ENCODE measurements at places on chromosomes 4 and X. TPM values are rescaled to one million over a fixed set of nuclear protein-coding genes. Genes with fewer than 3 reads are reported as not detected.

Gene SLC34A2
- total RNA-seq, result not detected

Gene DMP1
- not detected for total RNA-seq

Gene LONRF3
- total RNA-seq, result 11.9 TPM

Gene AVPR2
- 3.4 TPM for total RNA-seq

Gene AWAT2
- 0.17 TPM for total RNA-seq

Gene BEX1
- not detected for total RNA-seq

Gene SPIN4
- total RNA-seq, result 3.3 TPM

Gene TBC1D25
- total RNA-seq, result 12.8 TPM

Gene PAGE2B
- not detected for total RNA-seq

Gene CORIN
- 5.3 TPM for total RNA-seq

Gene UGT2B11
- not detected for total RNA-seq

Gene MAGEA11
- not detected for total RNA-seq

Gene MND1
- total RNA-seq, result not detected

Gene GPC3
- total RNA-seq, result 61.8 TPM

Gene EGF
- not detected for total RNA-seq

Gene TRIML2
- not detected for total RNA-seq

Gene TCEAL7
- 4.2 TPM for total RNA-seq

Gene NAP1L3
- 0.49 TPM for total RNA-seq

Gene SH3RF1
- 36.9 TPM for total RNA-seq
